ENCODE measurements at places on chromosomes 2 and 18.

DNA sequence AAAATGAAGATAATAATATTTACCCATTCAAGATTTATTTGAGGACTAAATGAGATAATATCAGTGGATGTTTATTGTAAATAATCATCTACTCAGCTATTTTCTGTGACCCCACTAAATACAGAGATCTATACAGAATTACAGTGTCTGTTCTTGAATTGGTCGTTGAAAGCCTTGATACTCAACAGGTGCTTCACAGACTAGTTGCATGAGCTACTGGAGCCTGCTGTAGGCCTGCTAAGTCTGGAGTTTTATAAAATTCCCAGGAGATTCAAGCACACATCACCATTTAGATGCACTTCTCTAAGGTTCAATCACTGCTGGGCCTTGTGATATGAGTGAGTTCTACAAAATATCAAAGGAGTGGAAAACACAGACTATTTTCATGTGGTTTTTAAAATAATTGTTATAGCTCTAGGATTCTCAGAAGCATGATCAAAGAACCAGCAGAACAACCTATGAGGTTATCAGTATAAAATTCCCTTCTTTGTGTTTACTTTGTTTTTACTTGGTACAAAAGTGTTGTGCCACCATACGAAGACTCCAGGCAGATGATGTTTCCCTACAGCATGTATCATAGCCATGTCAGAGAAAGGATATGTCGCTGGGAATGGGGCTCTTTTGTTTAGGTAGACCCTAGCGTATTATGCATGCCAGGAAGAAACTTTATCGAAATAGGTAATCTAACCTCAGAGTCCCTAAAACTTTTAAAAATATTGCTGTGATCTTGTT is 7.1 kb downstream of the SULT1C4 start:
- no peak for DNase-seq

- DNase-seq: no peak
These were observed 84.1 kb upstream of the MGAT5 start for GRCh38 chr2:134169788-134170187.

DNA sequence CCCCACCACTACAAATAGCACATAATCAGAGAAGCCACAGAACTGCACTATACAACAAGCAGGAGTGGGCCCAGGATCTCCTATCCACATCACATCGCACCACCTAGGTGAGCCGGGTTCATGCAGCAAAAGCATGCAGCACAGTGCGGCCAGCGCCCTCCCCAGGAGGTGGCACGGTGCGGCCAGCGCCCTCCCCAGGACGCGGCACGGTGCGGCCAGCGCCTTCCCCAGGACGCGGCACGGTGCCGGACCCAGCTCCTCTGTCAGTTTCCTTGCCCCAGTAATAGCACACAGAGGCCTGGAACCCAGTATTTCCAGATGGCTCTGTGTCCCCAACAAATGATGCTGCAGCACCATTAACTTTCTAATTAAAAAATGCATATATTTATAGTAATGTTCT is 114.1 kb downstream of the EIPR1 start:
- no peak for DNase-seq

- peak; percentile 31 for DNase-seq
These were observed 75.6 kb upstream of the APCDD1 start for GRCh38 chr18:10378688-10379420.

DNA sequence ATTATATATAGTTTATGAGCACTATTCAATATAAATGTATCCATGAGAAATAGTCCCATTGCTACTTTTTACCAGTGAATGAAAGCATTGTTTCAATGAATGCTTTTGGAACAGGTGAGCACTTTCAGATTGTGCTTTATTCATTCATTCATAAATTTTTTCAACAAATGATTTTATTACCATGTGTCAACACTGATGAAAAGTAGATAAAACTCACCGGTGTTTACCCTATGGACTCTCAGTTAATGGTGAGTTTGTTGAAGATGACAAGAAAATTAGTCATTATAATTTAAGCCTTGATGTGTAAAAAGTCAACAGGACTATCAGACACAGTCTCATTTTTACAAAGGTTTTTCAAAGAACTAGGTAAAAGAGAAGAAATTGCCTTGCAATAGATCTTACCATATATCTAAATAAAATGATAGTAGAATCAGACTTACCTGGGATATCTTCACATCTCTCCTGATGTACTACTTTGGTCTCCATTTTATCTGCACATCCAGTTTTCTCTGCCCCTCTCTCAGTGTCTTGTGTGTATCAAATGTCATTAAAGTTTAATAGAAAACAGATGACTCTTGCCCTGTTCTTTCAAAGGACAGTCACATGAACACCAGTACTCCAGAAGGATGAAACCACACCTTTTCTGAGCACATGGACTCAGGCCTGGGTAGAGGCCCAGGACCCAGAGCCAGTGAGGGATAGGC is 325.3 kb upstream of the RND3 start:
- DNase-seq: no peak

DNA sequence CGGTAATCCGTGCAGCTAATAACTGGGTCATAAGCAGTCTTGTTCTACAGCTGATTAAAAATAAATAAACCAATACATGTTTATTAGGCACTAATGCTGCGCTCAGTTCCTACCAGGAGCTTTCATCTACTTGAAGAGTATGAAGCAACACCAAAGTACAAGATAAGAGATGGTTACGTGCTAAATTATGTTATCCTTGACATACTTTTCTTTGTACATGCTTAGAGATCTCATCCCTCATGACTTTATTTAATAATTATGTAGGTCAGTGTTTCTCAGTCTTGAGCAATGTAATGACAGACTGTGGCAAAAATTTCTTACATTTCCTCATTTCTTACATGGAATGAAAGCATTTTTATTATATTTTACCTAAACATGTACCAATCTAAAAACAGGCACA is 54.6 kb upstream of the COBLL1 start:
- no peak for DNase-seq

DNA sequence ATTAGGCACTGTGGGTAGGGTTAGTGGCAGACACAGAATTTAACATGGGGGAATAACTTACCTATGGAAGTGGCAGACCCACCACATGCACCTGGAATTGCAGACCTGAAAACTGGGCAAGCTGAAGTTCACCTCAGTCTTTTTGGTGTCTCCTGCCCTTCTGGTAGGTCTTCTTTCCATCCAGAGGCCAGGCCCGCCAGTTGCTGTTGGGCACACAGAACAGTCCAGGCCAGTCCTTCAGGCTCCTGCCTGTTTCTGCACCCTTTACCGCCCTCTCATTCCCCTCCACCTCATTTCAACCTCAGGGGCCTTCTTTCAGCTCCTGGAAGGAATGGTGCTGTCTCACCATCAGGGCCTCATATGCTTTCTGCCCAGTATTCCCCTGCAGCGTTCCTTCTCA is 358.9 kb upstream of the ETAA1 start:
- DNase-seq: no peak

DNA sequence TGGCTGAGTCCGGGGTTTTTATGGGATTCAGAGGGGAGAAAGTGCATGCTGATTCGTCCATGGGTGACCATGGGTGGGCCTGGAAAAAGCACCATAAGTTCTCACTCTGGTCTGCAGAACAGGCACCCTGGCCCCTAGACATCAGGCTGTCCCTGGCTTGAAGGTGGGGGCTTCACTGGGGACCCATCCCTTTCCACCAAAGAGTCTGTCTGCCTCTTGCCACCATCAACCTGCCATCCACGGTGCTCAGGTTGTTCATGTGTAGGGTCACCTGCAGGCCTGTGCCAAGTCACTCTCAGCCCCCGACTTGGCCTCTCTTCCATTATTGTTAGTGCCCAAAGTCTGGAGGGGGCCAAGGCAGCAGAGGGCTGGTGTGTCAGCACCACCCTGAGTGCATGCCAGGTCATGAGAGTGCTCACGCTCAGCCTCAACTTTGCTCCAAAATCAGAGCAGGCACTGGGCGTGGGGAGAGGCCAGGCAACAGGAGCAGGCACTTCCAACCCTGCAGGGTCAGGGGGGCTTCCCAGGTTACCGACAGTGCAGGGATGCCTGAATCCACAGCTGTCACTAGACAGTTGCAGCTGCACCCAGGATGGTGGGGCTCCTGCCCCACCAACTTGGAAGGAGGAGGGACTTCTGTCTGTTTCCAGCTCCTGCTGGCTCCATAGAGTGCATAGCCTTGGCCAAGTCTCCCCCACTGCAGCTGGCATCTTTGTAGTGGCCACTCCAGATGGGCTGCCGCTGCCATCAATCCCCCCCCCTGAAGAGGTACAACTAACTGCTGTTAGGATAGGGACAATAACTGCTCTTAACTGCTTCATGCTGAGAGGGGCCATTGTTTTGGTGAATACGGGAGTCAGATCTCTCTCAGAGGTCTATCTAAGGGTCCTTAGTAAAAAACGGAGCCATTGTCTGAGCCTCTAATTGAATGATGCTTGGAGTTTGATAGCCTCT is 209.3 kb downstream of the AKAIN1 start:
- DNase-seq: no peak

DNA sequence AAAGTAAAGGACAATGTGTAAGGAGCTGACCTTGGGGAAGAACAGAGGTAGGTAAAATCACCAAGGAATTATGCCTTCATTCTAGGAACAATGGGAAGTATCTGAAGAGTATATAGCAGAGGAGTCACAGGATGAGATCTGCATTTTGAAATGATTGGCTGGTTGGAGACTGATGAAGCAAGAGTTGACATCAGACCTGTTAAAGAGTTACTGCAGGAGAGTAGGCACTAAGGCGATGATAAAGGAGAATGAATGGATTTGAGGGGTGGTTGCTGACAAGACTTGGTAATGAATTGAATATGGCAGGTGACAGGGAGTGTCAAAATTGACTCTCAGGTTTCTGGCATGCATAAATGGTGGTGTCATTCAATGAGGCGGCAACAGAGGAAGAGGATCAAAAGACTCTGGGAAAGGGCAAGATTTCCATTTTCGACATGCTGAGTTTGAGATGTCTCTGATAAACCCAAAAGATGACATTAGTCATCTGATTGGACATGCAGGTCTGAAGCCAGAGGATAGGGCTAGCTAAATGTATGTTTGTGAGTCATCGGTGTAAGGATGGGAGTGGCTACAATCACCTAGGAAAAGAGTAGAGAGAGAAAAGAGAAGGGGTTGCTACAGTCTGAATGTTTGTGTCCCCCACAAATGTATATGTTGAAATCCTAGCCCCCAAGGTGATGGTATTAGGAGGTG is 236.5 kb downstream of the DYM start:
- DNase-seq: no peak

- no peak for DNase-seq
These were observed 43.7 kb upstream of the STAM2 start for GRCh38 chr2:152219077-152219828.

Data from pons (tissue), 1 donor.